KBM-7 (cell line): ENCODE measurements at places on chromosomes 3 and 15.
A peak's percentile ranks its signal among the peaks of the same experiment; 100 is the strongest.

GRCh38 chr3:138948371-138949001 lies 1.5 kb downstream of the FOXL2NB start:
- DNase-seq: no peak

DNA sequence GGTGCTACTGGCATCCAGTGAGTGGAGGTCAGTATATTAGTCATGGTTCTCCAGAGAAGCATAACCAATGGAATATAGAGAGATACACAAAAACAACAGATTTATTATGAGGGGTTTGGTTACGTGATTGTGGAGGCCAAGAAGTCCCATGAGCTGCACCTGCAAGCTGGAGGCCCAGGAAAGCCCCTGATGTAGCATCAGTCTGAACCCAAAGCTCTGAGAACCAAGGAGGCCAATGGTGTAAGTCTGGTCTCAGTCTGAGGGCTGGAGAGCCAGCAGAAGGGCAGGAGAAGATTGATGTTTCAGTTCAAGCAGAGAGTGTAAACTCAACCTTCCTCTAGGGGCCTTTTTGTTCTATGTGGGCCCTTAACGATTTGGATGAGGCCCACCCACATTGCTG lies 144.1 kb downstream of the KLF13 start:
- no peak for DNase-seq

- DNase-seq: no peak
Observed at GRCh38 chr3:25830373-25831280, 40.7 kb downstream of the OXSM start.

- DNase-seq: no peak
Observed at GRCh38 chr3:36488077-36488789, 107.9 kb downstream of the STAC start.

GRCh38 chr3:188169830-188170455 lies 16.0 kb downstream of the LPP start:
- DNase-seq: no peak

DNA sequence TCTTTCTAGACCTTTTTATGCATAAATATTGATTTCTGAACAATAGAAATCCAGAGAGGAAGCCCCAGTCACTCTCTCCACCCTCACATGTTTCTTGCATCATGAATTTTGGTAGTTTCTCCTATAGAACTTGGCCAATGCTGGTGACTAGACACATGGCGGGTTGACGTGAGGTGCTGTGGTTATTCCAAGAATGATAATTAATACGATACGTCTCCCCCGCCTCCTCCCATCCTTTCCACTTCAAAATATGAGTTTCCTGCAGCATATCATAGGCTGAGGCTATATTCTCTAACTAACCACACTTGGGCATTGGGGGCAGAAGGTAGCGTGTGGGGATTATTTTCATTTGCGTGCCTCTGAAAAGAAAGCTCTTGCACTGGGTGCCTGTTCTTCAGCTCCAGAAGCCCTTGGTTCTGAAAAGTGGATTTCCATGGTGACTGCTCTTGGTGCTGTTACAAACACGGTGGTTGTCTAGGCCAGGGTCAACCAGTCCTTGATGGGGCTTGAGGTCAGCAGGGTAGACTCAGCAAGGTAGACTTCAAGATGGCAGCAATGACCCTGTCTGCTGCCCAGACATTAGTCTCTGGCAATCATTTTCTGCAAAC lies 5.3 kb downstream of the TNFSF10 start:
- peak; percentile 93 for DNase-seq

DNA sequence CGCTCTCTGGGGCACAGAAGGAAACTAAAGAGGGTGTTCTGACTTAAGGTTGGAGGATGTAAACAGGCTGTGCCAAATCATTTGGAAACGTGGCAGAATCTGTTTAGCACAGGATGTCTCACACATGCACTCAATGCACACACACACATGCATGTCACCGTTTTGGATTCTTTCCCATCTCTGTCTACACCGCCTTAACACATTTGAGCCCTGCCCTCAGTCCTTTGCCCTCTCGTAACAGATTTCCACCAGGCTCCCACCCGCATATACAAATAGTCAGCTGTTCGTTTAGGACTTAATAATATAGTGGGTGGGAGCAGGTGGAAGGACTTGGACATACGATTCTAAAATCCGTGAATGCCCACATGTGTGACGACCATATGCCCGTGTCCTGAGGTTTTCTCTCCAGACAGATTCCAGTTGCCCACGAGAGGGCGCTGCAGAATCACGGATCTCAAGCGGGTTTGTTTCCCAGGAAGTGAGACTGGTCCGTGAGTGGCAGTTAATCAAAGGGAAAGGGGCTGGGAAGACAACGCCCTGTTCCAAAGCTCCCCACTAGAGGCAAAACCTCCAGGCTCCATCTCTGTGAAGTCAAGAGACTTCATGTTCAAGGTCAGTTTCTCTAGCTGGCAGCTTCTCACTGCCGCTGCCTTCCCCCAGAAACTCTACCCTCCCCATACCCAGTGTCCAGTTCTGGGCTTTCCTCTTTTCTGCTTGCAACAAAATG lies 44.5 kb downstream of the NOX5 start:
- peak; percentile 92 for DNase-seq

DNA sequence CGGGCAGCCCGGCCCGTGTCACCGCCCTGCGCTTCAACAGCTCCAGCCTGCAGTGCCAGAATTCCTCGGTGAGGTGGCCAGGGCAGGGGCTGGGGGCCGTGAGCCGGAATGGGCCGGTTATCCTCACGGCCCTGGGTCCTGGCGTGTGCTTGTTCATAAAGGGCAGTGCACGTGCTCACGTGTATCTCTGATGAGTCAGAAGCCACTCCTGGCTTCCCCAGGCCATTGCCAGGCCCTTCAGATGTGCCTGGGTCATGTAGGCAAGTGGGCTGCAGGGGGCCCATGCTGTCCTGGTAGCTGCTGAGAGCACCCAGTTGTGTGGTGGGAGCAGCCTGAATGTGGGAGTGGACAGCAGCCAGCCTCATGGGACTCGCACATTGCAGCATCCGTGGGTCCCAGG lies 29.2 kb downstream of the PLXNA1 start:
- DNase-seq: no peak

GRCh38 chr3:30619318-30619717 lies 12.9 kb downstream of the TGFBR2 start:
- no peak for DNase-seq

- no peak for DNase-seq
Observed at GRCh38 chr3:16211176-16211904, 36.9 kb downstream of the GALNT15 start.

GRCh38 chr15:99155961-99156443 lies 51.1 kb downstream of the SYNM start:
- no peak for DNase-seq

GRCh38 chr3:193805448-193805847 lies 212.4 kb downstream of the OPA1 start:
- DNase-seq: no peak

GRCh38 chr3:194032828-194033435 lies 103.0 kb upstream of the HES1 start:
- DNase-seq: peak; percentile 8

GRCh38 chr3:100697172-100697571 lies 12.1 kb upstream of the TFG start:
- DNase-seq: no peak

DNA sequence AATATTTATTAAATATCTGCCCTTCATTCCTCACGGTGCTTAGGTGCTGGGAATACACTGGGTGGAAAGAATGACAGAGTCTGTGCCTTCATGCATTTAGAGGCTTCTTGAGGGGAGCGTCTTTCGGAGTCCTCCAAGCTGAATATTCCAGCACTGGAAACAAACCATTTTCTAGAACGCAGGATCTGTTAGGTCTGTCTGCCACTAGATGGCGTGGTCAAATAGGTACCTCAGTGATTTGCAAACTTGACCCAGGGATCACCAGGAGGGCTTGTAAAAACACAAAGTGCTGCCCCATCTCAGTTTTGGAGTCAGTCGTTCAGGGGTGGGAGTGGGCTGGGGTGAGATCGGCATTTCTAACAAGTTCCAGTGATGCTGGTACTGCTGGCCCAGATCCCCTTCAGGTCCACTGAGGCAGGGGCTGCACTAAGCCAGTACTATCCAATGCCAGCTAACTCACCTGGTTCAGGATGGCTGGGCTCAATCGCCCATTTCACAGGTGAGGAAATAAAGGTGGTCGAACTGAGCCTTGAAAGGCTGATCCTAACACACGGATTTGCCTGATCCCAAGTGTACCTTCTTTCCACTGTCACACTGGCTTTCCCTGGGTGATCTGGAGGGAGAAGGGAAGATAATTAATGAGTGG lies 14.8 kb downstream of the ARNT2 start:
- DNase-seq: peak; percentile 39

DNA sequence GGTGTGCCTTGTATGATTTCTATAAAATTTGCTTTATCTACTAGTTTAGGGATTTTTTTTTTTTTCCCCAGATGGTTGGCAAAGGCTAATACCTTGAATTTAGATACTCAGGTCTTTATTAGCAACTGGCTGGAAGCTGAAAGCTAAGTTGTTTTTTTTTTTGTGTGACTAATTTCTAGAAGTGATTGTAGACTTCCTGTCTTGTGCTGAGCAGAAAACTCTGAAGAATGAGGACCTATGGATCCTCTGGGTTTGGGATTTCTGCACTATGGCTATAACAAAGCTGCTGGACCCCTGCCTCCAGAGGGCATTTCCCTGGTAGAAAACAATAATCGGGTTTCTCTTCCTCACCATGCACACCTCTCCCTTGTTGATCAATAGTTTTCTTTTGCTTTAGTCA lies 10.0 kb downstream of the ARIH2 start:
- DNase-seq: no peak

- no peak for DNase-seq
Observed at GRCh38 chr3:24639481-24640329, 145.1 kb upstream of the THRB start.

DNA sequence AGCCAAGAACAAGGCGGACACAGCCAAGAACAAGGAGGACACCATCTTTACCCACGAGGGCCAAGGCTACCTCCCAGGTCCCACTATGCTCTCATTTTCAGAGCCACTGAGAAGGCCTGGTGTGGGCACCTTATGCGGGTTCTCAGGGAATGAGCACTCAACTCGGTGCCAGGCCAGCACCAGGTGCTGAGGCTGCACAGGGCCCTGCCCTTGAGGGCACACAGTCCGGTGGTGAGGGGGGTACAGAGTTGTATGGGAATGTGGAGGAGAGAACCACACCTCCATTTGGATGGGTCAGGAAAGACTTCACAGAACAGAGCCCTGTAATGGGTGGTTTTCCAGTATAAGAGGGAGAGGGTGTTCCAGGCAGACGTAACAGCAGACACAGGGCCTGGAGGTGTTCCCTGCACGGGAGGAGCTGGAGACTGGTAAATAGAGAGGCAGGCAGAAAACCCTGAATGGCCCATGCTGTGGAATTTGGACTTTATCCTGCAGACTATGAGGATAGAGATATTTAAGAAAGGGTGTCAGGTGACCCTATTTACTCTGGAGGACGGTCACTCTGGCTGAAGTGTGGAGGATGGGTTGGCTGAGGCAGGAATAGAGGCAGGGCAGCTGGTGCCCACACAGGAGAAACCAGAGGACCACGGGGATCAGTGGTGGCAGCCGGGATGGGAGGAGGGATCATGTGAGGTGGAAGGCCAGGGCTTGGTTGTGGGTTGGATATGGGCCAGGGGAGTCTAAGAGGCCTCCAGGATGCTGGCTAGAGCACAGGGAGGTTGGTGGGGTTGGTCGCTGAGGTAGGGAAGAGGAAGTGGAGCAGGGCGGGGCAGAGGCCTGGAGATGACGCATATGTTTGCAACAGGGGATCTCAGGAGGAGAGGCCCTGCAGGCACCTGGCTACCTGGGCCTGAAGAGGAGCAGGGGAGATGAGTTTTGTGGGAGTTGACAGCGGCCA lies 34.6 kb downstream of the CRABP1 start:
- DNase-seq: peak; percentile 75

DNA sequence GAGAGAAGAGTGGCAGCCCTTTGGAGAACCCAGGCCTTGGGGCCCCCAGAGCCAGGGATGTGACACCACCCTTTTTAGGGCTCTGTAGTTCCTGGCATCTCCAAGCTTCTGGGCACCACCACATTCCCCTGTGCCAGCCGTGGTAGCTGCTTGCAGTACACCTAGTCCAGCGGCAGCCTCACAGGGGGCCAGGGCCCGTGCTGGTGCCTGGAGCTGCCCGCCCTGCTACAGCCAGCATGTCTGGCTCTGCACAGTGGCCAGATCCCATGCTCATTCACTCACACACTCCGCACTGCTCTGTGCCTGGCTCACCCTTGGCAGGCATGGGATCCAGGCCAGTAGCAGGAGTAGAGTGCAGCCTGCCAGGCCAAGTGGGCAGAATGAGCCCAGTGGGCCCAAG lies 351.6 kb upstream of the TMCO5A start:
- no peak for DNase-seq
